ENCODE measurements at places on chromosomes 4 and X.

GRCh38 chrX:130626521-130626920, 224.7 kb downstream of the RBMX2 start:
- DNase-seq: no peak

- DNase-seq: no peak
These were observed 31.0 kb upstream of the STX18 start for GRCh38 chr4:4572821-4573220.

- DNase-seq: peak; percentile 93
These were observed at the start of gene MRFAP1 for GRCh38 chr4:6640292-6641163. TSS of gene MRFAP1 (plus strand) at chr4:6640685. CDS start at chr4:6640863, 178 bp downstream.

- DNase-seq: no peak
These were observed 36.8 kb downstream of the LRP2BP start for GRCh38 chr4:185358959-185359358.

DNA sequence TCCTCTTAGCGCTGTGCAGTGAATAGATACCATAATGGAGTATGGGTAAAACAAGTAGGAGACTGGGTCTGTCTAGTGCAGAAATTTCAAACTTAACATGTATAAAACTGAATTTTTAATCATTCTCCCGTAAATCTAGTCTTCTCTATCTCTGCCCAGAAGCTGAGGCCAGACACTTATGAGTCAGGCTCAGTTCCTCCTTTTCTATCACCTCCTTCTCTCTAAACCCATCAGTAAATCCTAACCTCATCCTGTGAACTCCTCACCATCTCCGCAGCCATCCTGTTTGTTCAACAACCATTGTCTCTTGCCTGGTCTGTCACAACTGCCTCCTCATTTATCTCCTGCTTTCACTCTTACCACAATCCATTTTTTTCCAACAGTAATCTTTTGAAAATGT, 19.8 kb upstream of the SGMS2 start:
- DNase-seq: no peak

DNA sequence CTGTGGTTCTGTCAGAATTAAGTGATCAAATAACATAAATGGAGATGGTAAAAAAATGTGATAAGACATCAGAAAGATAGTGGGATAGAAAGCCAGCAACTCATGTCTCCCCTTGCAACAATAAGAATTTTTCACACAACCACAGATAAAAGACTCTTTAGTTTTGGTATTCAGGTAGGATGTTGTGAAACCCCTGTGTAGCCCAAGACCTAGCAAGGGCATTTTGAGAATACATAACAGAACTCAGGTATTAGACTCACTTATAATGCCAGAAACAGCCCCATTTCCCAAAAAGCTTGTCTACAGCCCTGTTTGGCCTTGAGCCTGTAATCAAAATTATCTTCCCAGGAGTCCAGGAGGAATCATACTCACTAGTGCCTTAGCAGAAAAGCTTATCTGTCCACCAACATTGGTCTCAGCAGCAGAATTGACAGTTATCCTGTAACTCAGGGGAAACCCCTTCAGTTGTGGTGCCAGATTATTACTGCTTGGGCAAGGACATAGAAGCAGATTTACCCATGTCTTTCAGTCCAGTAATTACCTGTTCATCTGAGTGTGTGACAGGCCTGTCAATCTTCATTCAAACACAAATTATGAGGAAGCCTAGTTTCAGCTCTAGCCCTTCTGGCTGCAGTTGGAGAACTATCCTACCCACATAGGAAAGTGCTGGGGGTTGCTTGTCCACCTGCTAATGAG, 41.0 kb upstream of the UGT2B17 start:
- no peak for DNase-seq

DNA sequence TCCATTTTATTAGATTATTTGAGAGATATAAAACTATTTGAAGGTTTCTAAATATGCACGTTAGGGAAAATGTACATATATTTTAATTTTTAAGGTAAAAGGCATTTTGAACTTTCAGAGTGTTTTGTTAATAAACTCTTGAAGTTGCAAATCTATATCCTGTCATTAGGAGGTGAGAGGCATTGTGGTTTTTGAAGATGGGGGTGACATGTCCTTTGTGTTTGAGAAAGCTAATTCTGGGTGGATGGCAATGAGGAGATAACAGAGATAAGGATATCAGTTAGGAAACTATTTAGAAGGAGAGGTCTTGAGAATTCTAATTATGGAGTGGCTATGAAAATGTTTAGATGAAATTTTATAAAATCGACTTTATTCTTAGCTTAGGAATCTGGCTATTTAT, 6.1 kb downstream of the STIM2 start:
- DNase-seq: no peak

- no peak for DNase-seq
These were observed 1.3 kb downstream of the AMER1 start for GRCh38 chrX:64204252-64204651.

DNA sequence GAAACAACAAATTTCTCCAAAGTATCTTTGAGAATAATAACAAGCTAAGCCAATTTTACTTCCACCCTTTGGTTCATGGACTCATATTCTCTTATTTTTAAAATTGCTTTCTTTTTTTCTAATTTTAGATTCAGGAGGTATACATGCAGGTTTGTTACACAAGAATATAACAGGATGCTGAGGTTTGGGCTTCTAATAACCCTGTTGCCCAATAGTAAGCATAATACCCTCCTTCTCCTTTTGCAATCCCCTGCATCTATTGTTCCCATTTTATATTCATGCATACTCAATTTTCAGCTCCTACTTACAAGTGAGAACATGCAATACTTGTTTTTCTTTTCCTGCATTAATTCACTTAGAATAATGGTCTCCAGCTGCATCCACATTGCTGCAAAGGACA, 202.3 kb upstream of the FSTL5 start:
- no peak for DNase-seq

All from activated effector memory CD4-positive, alpha-beta T cell treated with Interleukin-2 at 50 U/mL for 16 hours (primary cell).